ENCODE measurements at places on chromosomes 4 and X.

GRCh38 chrX:13048280-13048679, 3.9 kb upstream of the FAM9C start:
- DNase-seq, result peak; percentile 61

DNA sequence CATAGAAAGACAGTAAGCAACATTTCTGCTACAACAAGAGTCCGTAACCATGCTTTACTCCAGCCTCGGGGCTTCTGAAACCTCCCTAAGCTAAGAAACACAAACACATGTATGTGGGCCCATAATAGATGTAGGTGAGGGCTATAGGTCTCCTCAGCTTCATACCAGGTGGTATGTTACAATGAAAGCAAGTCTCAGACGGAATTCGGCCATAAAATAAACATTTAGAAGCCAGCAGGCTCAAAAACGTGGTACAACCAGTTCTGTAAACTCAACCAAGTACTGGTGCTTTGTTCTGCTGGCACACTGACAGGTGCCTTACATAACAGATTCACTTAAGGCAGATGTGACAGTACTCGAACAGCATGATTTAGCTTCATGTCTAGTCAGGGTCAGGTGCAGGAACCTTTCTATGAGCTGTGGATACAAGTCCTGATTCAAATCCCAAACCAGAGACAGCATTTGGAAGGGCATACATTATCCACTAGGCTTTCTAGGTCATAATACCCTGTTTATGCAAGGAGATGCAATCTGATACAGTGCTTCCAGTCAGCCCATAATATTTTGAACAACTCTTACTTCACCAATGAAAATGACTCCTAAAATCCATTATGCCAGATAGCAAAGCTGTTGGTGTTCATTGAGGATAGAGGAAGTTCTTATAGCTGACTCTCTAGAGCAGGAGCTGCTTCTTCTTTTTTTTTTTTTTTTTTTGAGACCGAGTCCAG, 113.8 kb upstream of the ENPP6 start:
- no peak for DNase-seq

- DNase-seq, result no peak
Measured at GRCh38 chr4:7187168-7187535, 5.2 kb upstream of the SORCS2 start.

GRCh38 chr4:141543706-141544105, 92.7 kb upstream of the IL15 start:
- DNase-seq, result no peak

- no peak for DNase-seq
Measured at GRCh38 chrX:41960142-41960541, 36.8 kb upstream of the CASK start.

DNA sequence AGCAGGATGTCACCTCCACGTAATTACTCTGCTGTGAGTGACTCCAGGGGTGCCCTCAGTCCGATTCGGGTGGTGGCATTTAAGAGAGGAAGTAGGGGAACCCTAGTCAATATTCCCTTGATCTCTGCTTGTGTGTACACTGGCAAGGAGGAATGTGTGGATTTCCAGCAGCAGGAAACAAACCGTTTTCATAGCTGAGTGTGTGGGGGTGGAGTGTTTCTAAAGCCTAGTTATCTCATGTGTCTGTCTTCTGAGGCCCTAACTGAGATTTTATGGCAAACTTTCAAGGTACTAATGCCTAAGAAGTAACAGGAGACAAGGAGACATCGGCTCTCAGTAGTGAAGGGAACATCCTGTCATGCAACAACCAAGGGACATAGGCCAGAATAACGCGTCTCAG, 6.6 kb upstream of the CLDN24 start:
- DNase-seq, result peak; percentile 67

DNA sequence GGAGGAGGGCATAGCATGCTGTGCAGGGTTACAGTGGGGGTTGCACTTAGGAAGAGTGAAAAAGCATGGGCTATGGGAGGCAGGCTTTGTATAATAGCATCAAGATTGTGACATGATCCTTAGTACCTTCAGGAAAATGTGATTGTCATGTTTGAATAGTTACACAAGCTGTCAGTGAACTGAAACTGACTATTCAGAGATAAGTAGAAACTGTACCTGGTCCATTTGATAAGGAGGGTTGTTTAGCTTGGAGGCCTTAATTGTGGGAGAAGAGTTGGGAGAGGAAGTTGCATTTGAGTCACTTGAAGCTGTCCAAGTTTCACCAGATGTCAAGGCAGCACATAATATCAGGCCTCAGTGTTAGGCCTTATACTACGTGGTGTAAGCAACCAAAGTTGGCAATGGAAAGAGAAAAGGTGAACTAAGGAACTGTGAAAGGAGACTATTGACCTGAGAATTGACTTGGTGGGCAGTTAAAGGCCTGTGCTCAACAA, 85.0 kb downstream of the TEX13C start:
- DNase-seq, result no peak

- DNase-seq, result peak; percentile 69
Measured at GRCh38 chrX:136028383-136028984, 43.2 kb downstream of the SLC9A6 start.

DNA sequence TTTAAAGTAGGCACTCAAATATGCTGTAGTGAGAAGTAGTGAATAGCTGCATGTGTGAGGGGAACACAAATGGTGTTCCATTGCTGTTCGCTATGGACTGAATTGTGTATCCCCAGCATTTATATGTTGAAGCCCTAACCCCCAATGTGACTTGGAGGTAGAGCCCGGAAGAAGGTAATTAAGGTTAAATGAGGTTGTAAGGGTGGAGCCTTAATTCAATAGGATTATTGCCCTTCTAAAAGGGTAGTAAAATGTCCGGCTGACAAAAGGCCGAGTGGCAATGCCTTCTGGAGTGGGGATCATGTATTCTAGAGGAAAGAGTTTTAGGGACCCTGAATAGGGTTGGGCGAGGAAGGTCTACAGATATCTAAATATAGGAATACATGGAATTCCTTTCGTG, 168.9 kb upstream of the NUDT10 start:
- no peak for DNase-seq
